HCEC 1CT (cell line): ENCODE measurements at places on chromosomes 6 and 20.

GRCh38 chr6:25774120-25774715 is 19.7 kb downstream of the SLC17A4 start:
- DNase-seq, result no peak

DNA sequence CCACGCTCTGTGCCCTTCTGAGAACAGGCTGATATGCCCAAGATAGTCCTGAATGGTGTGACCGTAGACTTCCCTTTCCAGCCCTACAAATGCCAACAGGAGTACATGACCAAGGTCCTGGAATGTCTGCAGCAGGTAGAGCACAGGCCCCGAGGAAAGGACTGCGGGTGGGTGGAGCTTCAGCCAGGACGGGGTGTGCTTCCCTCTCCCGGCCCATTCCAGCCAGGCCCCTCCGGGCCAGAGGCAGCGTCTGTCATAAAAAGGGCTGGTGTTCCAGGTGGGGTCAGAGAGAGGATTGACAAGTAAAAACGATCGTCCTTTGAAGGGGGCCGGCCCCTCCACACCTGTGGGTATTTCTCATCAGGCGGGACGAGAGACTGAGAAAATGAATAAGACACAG is 1.3 kb downstream of the RTEL1 start:
- DNase-seq, result no peak

GRCh38 chr6:11812951-11813350 is 34.3 kb upstream of the ADTRP start:
- no peak for DNase-seq

DNA sequence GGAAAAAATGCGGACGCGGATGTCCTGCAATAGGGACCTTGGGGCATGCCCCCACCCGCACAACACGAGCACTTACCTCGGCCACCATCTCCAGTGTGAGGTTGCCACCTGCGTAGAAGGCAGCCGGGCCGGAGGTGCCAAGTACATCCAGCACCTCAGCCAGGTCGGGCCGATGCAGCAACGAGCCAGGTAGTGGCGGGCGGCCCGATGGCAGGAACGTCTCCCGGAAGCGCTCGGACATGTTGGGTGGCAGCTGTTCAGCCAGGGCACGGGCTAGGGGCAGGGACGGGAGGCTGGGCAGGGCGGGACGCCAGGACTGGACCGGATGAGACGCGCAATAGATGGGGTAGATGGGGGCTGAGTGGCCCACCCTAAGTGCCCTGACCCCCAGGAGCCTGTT is 13.3 kb downstream of the GGT7 start:
- no peak for DNase-seq

- no peak for DNase-seq
These were observed 15.9 kb downstream of the DDO start for GRCh38 chr6:110399219-110400071.

DNA sequence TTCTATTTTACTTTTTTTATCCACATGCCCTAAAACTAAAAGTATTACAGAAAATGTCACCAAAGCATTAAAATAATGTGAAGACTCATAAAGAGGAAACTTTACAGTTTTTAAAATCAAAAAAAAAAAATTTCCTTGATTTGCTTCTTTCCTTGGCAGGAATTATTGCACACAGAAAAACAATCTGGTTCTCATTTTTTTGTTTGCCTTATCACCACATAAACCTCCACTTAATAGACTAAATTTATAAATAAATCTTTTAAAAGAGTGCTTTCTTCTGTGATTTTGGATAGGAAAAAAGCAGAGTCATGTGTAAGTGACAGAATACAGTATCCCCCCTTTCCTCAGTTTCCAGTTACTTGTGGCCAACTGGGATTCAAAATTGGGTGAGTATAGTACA is 695.1 kb upstream of the CITED2 start:
- no peak for DNase-seq

- no peak for DNase-seq
These were observed 702.9 kb downstream of the TENT5A start for GRCh38 chr6:81049425-81050042.

- no peak for DNase-seq
These were observed 131.6 kb upstream of the RREB1 start for GRCh38 chr6:6976193-6976592.
